Gastroesophageal sphincter (tissue), 4 donors: ENCODE measurements at places on chromosomes 16 and 17. TPM values are rescaled to one million over a fixed set of nuclear protein-coding genes. Genes with fewer than 3 reads are reported as not detected.

DNA sequence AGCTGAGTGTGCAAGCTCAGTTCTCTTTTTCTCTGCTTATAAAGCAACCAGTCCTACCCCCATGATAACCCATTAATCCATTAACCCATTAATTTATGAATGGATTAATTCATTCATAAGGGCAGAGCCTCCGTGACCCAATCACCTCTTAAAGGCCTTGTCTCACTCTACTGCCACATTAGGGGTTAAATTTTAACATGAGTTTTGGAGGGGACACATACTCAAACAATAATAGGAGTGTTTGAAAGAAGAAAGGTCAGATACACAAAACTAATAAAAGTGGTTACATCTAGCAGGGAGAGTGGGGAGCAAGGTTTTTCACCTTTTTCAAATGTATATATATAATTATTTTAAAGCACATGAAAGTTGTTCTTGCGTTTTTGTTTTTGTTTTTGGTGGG lies 6.8 kb downstream of the VMP1 start:
- ATAC-seq: no peak

DNA sequence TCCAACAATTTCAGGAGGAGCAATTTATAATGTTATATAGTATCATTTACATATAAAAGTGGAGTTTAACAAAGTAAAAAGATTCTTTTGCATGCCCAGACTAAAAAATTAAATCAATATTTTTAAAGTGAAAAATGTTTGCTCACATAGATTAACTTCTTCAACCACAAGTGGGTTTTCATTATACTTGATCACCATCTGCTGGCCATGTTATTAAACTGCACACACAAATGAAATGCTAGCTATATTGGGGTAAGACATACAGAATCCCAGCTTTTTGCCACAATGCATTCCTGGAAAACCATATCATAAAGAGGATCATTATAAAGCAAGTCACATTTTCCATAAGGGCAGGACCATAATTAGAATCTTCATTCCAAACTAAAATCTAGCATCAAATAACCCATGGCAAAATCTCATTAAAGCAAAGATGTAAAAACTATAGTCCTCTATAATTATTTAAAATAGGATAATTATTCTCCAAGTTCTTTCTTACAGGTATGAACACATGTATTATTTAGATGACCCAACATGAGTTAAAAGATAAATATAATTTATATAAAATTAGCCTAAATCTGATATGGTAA lies 26.3 kb downstream of the CEP112 start:
- ATAC-seq: peak; percentile 41

DNA sequence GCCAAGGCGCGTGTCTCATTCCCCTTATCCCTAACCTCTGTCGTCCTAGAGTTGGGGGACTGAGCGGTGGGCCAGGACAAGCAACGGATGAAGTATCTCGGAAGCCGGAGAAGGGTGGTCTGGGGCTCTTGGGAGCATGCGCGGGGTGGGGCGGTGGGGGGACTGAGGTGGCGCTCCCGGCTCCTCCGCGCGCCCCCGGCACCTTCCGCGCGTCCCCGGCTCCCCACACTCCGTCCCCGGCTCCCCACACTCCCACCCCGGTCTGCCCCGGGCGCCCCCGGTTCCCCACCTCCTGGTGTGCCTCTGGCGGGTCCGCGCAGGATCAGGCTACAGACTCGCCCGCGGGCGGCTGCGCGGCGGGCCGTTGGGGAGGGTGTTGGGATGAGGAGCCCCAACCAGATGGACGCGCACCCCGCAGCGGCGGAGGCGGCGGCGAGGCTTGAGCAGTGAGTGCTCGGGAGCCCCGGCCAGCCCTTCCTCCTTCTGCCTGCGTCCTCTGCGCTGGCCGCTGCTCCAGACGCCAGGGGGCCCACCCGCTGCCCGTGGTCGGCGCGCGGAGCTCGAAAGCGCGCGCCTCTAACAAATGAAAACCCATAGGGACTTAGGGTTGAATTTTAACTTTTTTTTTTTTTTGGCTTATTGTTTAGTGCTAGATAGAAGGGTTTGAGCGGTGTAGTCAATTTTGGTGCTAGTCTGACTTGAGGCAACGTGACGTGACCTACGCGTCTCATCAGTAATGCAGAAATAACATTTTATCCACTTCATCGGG lies 5.6 kb upstream of the CRYM start:
- peak; percentile 70 for ATAC-seq

DNA sequence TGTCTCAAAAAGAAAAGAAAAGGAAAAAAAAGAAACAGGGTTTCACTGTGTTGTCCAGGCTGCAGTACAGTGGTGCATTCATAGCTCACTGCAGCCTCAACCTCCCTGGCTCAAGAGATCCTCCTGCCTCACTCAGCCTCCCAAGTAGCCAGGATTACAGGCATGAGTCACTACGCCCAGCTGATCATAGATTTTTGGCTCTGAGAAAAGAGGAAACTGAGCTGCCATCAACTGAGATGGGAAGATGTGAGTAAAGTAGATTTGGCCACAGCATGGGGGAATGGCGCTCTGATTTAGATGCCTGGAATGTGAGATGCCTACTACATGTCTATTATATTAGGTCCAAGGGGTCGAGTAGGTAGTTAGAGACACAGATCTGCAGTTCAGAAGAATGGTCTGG lies 5.9 kb upstream of the NAGS start:
- ATAC-seq: no peak

- no peak for ATAC-seq
Measured at GRCh38 chr16:59604354-59604753, 870.2 kb upstream of the GOT2 start.

DNA sequence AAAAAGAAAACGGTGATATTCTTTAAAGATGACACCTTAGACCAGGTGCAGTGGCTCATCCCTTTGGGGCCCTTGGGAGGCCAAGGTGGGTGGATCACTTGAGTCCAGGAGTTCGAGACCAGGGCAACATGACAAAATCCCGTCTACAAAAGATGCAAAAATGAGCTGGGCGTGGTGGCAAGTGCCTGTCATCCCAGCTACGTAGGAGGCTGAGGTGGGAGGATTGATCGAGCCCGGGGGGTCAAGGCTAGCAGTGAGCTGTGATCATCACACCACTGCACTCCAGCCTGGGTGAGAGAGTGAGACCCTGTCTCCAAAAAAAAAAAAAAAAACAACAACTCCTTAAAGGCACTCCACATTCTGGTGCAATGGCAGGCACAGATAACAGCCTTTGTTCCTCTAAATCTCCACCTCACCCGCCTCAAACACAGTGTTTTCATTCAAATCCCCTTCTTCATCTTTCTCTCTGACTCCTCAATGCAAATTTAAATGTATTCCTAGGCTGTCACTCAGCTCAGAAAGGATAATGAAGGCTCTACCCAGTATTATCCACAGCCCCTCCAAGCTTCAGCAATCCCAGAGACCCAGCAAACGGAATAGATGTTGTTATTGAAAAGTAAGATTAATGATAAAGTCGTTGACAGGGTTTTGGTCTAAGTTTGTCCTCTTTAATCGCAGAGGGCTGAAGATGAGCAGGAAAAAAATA lies 56.2 kb upstream of the CACNG5 start:
- ATAC-seq: no peak

- no peak for ATAC-seq
Measured at GRCh38 chr17:1244606-1245012, 25.6 kb upstream of the BHLHA9 start.

- ATAC-seq: no peak
Measured at GRCh38 chr16:60230666-60231065, 1496.5 kb upstream of the GOT2 start.

DNA sequence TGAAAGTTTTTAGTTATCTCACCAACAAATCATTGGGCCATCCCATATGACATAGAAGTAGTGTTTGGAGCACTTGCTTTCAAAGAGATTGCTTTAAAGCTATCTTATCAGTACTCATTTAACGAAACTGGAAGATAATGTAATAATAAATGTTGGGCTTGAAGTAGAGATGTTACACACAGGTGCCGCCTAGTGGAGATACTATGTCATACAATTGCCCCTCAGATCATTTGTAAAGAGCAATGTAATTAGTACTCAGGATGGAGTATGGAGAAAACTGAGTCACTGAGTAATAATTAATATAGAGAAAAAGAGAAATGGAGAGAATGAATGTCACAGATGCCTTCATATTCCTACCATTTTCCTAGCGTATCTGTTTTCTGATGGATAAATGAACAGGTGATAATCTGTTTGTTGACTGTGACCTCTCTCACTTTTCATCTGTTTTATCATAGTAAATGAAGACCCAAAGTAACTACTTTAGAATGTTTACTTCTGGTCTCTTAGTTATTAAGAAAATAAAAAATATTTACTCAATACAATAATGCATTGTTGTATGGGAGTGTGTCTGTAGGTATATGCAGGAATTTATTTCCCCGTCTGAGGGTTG lies 80.4 kb downstream of the EFCAB5 start:
- no peak for ATAC-seq

- no peak for ATAC-seq
Measured at GRCh38 chr17:16905593-16906191, 66.2 kb downstream of the TNFRSF13B start.

GRCh38 chr17:17537311-17538099 lies 41.3 kb upstream of the RASD1 start:
- ATAC-seq: no peak

- ATAC-seq: no peak
Measured at GRCh38 chr17:69578385-69578936, 164.0 kb downstream of the MAP2K6 start.

GRCh38 chr17:13592427-13592826 lies 9.3 kb downstream of the HS3ST3A1 start:
- ATAC-seq: no peak

DNA sequence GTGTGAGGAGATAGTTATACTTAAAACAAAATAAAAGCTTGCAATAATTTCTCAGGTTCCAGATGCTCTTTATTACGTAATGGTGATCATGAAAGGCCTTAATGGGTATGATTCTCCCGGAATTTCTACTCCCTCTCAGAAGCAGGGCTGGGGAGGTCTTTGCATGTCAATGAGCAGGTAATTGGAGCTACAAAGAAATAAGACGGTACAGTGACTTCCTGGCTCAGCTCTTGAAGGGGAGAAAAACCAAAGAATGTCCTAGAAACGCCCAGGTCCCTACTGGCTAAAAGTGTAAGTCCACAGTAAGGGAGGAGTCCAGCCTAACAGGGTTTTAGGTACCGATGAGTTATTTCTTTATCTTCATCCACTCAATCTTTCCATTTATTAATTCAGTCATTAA lies 390.9 kb downstream of the TMEM114 start:
- no peak for ATAC-seq

DNA sequence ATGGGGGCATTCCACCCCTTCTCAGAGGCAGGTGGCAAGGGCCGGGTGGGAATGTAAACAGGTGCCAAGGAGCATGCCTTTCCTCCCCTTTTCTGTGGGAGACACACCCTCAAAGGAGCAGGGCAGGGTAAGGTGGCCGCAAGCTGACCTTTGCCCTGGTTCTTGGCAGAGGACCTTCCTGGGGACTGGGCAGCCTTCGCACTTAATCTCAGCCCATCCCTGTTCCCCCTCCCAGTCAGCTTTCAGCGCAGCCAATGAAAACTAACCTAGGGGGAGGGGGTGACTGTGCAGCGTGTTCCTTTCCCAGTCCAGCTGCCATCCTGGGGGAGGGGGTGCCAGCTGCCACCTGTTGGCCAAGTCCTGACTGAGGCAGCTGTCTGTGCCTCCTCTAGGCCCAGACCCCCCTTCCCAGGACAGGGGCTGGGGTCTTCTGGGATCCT lies 2.8 kb downstream of the TRAF4 start:
- ATAC-seq: no peak

DNA sequence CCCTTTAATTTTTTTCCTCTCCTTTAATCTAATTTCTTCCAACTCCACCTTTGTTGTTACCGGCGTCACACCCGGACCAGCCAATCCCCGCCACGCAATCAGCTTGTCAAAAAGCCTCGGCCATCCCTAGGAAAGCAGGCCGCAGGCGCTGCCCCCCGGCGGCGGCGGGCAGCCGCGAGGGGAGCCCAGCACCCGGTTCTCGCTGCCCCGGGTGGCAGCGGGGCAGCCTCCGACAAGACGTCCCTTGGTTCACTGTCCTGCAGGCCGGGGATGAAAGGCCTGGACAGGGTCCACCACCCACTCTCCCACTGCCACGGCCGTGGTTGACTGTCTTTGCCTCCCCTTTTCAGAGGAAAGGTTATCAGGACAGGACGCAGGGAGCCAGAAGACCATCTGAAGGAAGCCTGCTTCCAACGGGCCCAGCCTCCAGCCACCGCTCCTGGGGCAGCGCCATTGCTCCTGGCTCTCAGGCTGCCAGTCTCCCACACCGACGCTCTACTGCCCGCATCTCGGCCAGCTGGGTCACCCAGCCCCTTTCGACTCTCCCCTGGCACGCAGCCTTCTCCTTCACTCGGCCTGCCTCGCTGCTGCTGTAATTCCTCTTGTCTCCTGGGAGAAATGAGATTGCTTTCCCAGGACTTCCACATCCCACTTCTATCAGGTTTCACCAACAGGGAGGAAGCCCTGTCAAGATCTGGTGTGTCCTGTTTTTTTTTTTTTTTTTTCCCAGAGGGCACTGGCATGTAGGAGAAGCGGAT lies 2.8 kb upstream of the UBTF start:
- peak; percentile 41 for ATAC-seq

- ATAC-seq: no peak
Measured at GRCh38 chr17:74567397-74567796, at the start of gene CD300H. TSS of gene CD300H (minus strand) at chr17:74567509.

- ATAC-seq: peak; percentile 84
Measured at GRCh38 chr17:61314368-61315078, 85.1 kb upstream of the TBX2 start.

GRCh38 chr17:10360578-10360977 lies 12.2 kb downstream of the MYH13 start:
- no peak for ATAC-seq

GRCh38 chr16:87233928-87234327 lies 83.3 kb downstream of the C16orf95 start:
- ATAC-seq: no peak

GRCh38 chr17:81579821-81580321 lies 27.7 kb upstream of the FAAP100 start:
- no peak for ATAC-seq

The ARL5C gene
- not detected for total RNA-seq

The NEK8 gene
- total RNA-seq: 1.8 TPM

The MYO18A gene
- 67.4 TPM for total RNA-seq

The CRHR1 gene
- total RNA-seq: 0.54 TPM

The ZSCAN10 gene
- total RNA-seq: not detected

The IQCK gene
- total RNA-seq: 15.3 TPM

The CDH5 gene
- total RNA-seq: 16.2 TPM

The NTN1 gene
- 95.6 TPM for total RNA-seq

The PPY gene
- total RNA-seq: not detected

The TP53TG3C gene
- total RNA-seq: not detected

The KRTAP4-9 gene
- total RNA-seq: not detected
